ENCODE measurements at places on chromosomes 11 and 22.

GRCh38 chr11:44711787-44712608 lies 14.8 kb upstream of the TSPAN18 start:
- no peak for DNase-seq

DNA sequence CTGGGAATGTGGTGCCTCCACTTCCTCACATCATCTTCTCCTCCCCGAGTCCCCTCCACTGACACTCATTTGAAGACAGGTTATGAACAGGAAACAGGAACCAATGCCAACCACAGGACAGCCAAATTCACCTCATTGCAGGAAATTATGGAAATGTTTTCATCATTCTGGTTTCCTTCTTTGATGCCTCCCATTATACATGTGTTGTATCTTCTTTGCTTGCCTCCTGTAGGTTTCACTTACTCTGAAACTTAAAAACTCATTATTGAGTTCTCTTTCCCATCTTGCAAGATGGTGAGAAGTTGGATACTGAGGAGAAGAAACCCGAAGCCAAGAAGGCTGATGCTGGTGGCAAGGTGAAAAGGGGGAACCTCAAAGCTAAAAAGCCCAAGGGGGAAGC lies 108.5 kb downstream of the PHF21B start:
- DNase-seq = no peak

DNA sequence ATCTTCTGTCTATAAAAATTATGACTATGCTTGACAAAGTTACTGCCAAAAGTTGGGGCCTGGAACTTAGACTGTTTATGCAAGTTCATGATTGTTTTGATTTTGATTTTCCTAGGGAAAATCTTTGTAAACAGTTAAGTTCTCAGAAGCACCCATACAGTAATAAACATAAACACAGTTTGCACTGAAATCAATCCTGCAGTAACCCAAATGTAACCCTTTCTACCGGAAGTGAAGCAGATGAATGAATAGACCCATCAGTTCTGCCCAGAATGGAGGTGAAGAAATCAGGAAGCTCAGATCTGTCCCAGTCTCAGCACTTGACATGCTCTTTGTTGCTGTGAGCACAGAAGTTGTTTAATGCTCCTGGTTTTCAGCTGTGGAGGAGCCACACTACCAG lies 24.6 kb upstream of the C11orf96 start:
- no peak for DNase-seq

GRCh38 chr22:32684822-32685187 lies 116.7 kb upstream of the TIMP3 start:
- no peak for DNase-seq

DNA sequence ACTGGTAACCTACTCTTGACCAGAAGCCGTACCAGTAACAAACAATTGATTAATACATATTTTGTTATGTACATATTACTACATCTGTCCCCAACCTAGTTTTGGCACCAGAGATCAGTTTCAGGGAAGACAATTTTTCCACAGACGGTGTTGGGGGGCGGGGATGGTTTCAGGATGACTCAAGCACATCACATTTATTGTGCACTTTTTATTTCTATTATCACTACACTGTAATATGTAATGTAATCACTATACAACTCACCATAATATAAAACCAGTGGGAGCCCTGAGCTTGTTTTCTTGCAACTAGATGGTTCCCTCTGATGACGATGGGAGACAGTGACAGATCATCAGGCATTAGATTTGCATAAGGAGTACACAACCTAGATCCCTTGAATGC lies 15.5 kb downstream of the DGCR8 start:
- no peak for DNase-seq

DNA sequence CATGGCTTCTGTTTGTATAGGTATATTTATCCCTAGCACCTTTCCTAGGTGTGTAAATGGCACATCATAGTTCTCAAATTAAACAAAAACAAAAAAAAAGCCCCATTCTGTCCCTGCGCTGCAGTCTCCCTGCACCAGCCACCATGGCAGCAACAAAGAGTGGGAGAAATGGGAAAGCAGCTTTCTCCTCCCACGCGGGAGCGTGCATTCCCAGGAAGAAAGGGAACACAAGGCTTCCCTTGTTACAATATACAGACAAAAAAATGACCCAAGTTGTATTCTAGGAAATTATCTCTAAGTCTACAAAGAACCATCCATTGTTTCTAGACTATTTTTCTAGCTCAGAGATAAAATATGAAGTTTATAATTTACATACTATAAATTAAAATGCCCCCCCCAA lies 16.1 kb upstream of the TMPRSS5 start:
- DNase-seq = no peak

DNA sequence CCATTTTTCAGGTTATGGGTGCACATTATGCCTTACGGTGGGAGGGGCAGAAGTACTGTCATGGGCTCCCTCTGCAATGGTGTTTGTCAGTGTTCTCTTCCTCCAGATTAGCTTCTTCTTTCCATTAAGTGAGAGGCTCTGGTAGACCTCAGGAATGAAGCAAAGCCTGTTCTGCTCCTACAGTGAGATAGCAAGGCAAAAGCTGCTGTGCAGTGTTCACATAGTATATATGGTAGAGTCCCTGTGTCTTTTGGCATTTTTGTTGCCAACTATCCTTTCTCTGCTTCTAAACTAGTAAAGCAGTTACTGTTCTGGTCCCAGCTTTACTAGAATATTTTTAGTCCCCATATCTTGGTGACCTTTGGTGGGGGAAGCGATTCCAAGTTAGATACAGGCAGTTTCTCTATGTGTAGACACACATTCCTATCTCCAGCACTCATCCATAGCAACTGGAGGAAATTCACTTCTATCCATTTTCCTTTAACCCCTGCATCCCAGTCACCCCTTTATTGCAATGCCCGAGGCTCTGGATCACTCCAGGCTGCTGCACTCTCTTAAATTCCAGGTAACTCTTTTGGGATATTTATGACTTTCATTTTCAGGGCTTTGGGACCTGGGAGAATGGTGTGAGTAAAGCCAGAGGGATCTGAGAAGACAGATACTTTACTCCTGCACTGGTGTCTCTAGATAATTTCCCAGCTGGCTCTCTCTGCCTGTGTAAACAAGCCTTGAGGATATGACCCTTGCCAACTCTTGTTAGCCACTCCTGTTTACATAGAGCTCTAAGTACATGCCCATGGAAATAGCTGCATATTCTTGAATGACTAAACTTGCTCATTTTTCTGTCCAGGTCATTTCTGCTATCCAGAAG lies 3.9 kb upstream of the TRIM34 start:
- no peak for DNase-seq

DNA sequence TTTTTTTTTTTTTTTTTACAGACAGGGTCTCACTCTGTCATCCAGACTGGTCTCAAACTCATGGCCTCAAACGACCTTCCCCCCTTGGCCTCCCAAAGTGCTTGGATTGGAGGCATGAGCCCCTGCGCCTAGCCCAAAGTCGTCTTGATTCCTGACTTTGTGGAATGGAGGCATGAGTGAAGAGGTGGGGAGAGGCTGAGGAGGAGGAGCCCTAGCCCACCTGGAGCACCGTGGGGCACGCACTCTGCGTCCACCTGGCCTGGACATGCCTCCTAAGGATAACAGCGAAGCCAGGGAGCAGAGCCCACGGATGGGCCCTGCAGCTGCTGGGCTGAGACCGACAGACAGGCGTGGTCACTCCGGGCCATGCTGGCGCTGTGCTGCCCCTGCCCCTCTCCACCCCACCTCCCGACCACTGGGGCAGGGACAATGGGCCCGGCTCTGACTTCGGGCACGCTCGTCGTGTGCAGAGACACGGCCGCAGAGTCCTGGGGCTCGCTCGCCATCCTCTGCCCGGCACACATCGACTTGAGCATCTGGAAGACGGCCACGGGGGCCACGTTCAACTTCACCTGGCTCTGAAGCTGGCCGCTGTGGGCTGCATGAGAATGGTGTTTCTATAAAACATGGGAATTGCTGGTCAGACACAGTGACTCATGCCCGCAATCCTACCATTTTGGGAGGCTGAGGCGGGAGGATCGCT lies 34.8 kb downstream of the LRRC74B start:
- no peak for DNase-seq

- no peak for DNase-seq
These were observed 93.4 kb downstream of the SPON1 start for GRCh38 chr11:14055936-14056335.

DNA sequence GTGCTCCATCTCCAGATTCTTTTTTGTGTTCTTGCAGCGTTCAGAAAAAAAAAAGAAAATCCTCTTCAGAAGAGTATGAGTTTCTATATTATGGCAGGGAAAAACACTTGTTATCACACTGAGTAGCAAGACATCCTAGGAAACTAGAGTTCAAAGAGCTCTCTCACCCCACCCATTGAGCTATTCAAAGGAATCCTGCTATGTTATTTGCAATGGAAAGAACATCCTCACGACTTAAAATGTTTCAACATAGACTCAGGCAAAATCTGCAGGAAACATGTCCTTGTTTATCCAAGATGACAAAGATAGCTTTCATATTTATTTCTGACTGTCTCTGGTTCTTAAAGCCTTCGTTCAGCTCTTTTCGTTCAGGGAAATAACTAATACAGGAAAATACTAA lies 331.6 kb upstream of the ANO5 start:
- no peak for DNase-seq

- DNase-seq = no peak
These were observed 102.9 kb downstream of the USP35 start for GRCh38 chr11:78291503-78292108.

DNA sequence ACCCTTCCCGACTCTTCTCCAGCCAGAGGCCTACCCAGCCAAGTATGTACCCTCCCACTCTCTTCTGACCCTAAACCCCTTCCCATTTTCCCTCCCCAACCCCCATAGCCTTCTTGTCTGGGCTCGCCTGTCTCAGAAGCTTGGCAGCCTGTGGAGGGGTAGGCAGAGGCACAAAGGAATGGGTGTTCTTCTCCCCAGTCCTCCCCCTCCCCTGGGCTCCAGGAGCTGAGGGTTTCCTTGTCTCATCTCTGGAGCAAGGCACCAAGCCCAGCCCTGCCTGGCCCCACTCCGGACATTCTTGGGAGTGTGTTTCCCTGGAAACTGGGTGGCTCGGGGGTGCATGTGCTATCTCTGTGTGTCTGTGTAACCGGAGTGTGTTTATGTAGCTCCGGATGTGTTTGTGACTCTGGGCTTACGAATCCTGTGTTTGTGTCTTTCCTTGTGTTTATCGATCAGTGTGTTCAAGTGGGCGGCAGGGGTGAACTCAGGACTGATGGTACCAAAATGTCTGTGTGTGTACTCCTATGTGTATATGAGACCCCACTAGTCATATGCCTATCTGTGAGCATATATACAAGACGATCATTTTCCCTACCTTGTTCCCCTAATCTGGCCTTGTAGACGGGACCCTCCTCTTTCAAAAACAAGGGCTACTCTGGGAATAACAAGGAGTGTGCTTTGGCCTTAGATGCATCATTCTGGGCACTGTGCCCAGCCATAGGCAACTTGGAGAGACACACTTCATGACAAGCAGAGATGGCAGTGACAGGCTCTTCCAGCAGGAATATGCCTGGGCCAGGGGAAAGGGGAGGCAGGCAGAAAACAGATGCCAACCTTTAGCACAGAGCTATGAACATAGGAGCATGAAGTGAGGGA lies 10.9 kb downstream of the PHLDB1 start:
- no peak for DNase-seq

DNA sequence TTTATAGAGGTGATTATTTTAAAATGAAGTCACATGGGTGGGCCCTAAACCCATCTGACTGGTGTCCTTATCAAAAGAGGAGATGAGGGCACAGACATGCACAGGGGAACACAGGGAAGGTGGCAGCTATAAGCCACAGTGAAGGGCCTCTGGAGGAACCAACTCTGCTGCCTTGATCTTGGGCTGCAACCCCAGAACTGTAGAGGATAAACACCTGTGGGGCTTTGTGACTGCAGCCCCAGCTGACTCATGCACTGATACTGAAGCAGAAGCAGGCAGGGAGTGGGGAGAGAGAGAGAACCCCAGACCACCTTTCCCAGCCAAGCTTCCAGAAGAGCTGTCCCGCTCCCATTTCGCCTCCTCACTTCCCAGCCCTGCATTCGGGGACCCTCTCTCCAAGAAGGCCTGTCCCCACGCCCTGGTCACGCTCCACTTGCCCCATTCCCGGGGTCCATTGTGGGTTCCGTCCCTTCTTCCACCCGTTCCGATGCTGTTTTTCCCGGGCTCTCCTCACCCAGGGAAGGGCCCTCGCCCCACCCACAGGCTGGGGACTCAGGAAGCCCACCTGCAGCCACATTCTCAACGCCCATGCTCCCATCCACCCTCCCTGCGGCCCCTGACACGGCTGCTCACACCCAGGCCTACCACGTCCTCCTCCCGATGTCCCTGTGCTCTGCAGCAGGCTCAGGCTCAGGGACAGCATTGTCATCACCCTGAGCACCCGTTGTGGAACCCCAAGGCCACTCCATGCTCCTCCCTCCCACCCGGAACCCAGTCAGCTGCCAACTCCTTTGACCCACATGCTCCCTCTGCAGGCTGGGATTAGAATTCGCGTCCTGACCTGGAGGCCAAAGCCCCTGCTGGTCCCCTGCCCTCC lies 90.8 kb upstream of the SHANK2 start:
- no peak for DNase-seq
